Fibroblast of skin of scalp (primary cell): ENCODE measurements at places on chromosomes 16 and 17.
A peak's percentile ranks its signal among the peaks of the same experiment; 100 is the strongest.

DNA sequence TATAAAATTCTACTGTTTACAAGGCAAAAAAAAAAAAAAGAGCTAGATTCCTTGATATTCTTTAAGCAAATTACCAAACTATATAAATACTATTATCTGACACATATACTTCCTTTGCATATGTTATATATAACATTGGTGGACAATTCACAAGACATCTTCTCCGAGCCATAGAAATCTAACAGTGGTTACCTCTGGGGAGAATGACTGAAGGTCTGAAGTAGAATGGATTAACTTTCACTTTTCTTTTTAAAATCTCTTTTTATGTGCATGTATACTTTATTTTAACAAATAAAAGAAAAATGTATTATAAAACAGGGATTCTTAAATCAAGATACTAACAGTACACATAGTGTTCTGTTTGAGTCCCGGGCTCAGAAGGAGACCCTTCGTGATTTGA lies 131.0 kb downstream of the MRTFB start:
- no peak for DNase-seq

DNA sequence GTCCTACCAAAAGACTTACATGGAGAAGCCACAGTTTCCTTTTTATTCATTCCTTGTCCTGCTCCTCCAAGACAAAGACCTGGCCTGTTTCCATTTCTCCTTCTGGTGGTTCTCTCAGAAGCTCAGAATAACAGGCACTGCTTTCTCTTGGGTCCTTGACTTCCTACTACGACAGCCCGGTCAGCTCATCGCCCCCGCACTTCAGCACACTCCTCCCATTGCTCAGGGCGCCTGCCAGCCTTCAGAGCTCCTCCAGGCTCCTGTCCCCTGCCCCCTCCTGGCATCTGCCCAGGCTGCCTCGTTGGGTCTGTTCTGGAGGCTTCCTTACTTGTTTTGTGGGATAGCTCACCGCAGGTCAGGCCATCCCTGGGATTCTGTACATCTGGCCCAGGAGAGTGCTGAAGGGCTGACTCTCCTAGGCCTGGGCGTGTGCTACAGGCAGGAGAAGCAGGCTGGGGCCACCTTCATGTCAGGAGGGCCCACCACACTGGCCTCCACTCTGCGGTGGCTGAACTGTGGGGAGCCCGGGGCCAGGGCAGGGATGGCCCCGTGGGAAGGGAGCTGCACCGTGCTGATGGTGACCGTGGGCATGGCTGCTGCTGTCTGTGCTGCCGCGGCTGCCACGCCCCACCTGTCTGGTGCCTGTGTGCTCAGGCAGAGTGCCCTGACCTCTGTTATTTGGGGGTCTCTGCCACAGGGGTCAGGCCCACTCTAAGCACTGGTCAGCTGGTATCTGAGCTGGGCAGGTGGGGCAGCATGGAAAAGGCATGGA lies 17.7 kb downstream of the TCF25 start:
- DNase-seq: no peak

DNA sequence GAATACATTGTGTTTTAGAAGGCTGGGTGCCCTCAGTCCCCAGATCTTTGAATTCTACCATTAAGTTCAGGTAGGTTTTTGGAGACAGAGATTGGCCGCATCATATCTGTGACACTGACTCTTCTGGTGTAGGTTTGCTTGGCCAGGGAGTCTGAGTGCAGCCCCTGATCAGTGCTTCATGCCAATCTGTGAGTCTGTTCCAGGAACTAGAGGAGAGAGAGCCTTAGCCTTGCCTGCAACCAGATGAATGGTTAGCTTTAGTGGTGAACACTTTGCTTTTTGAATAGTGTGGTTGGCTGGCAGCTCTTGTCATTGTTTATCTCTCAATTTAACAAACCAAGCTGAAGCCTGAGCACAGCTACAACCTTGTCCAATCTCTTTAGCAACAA lies 87.8 kb downstream of the PLXDC1 start:
- DNase-seq: no peak

DNA sequence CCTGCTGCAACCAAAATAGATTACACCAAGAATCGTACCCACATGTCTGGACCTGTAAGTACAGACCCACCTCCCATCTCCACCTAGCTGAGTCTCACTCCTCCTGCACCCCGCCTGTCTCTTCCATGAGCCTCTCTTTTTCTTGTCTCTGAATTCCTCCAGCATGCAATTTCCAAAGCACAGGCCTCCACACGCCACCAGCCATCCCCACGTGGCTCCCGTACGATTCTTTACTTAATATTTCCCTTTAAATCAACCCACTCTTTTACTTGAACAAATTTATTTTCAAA lies 1.2 kb downstream of the RPH3AL start:
- DNase-seq: no peak

DNA sequence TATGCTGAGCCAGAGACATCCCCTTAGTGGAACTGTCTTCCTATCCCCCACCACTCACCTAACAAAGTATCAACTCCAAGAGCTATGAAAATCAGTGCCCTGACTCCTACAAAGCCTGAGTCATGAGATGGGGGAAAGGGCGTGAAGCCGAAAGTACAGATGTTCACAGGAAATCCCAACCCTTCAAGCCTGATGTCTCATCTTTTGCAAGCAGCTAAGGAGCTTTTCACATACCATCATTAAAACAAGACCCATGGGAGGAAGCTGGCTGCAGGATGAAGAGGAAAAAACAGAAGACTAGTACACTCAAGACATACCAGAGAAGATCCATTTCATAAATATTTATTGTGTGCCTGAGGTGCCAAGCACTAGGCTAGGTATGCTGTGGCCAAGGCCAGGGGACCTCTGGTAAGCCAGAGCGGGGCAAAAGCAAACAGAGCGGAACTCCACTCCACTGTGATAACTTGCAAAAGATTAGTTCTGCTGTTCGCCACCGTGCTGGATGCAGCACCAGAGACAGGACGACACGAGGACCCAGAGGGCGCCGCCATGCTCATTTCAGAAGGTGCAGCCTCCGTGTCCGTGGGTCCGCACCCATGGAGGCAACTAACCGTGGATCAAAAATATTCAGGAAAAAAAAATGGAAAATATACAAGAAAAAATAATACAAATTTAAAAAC lies 4.5 kb upstream of the MNT start:
- DNase-seq: peak; percentile 90

DNA sequence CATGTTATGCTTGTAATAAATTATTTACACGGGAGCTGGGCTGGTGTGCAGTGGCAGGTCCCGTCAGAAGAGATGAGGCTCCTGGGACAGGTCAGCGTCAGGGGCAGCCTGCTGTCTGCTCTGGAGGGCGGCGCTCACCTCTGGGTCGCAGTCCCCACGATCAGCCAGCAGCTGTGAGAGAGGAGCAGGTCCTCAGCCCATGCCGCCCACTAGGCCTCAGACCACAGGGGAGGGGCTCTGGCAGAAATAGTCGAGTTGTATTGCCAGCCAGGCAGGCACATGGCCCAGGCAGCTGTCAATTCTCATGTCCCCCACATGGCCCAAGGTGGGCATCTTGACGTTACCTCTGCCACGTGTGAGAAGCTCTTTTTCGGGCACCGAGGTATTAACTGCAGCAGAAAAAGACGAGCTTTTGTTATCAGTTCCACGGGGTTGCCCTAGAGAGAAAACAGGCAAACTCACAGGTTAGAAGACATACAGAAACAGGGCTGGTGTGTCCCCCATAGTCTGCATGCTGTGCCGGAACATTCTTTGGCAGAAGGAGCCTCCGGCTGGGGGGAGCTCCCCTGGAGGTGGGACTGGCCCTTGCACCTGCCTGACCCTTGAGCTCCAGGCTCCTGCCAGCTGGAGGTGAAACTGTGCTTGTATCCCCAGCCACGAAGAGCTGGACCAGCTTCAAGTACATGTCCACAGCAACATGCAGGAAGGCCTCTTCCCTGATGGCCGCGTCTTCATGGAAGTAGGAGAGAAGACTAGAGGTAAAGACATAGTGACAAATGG lies 17.4 kb downstream of the ZNF276 start:
- DNase-seq: no peak

- peak; percentile 78 for DNase-seq
Measured at GRCh38 chr16:67872631-67873434, at the start of gene EDC4. Gene EDC4, plus strand, starts transcription at chr16:67873052. Its CDS starts 210 bp downstream, at chr16:67873262.

DNA sequence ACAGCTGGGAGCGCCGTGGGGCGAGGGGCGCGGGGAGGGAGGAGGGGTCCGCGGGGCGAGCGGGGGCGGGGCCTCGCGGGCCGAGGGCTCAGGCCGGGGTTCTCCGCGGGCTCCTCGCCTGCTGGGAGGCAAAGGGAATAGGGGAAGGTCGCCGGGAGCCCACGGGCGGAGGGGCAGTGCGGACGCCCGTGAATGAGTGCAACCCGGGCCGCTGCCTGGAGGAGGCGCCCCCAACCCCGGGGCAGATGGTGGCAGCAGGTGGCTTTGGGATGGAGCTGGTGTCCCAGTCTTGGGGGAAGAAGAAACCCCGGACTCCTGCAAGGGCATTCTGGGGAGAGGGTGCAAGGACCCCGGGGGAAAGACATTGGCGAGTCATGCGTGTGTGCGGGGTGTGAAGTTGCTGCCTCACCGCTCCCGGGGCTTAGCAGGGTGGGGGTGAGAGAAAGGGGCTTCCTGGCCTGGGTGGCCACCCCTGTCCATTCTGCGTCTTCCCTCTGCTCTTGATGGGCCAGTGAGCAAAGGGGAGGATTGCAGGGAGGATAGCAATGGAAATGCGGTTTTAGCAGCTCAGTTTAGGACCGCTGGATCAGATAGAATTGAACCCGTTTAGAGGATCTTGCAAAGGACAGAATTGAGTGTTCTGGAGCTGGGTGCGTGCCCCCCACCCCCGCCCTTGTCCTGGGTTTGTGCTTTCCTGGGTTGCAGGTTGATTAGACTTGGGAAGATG lies 526 bp downstream of the KIAA0513 start:
- no peak for DNase-seq

- DNase-seq: peak; percentile 98
Measured at GRCh38 chr17:35245196-35245486, 2.3 kb downstream of the SLFN5 start.

GRCh38 chr17:49375544-49375943 lies 13.5 kb upstream of the ZNF652 start:
- DNase-seq: no peak

- DNase-seq: no peak
Measured at GRCh38 chr17:20797292-20797691, 217.8 kb downstream of the CDRT15L2 start.

GRCh38 chr17:37318931-37319594 lies 56.7 kb upstream of the C17orf78 start:
- peak; percentile 5 for DNase-seq

DNA sequence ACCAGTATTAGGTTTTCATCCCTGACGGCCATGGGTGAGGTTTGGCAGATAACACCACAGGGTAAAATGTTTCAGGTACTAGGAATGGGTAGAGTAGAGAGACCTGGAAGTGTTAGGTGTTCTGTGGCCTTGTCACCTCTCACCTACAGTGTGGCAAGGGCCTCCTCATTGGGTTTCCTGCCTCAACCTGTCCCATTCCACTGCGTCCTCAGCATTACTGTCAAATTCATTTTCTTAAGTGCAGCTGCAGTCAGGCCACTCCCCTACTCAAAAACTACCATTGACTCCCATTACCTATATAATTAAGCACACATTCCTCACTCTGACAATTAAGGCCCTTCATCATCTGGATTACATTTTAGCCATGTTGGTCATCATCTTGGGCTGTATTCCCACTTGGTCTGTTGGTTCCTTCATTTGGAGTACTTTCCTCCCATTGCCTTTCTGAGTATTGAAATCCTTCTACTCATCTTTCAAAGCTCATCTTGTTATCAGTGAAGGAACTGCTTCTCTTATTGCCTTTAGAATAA lies 64.5 kb downstream of the NUP88 start:
- no peak for DNase-seq

DNA sequence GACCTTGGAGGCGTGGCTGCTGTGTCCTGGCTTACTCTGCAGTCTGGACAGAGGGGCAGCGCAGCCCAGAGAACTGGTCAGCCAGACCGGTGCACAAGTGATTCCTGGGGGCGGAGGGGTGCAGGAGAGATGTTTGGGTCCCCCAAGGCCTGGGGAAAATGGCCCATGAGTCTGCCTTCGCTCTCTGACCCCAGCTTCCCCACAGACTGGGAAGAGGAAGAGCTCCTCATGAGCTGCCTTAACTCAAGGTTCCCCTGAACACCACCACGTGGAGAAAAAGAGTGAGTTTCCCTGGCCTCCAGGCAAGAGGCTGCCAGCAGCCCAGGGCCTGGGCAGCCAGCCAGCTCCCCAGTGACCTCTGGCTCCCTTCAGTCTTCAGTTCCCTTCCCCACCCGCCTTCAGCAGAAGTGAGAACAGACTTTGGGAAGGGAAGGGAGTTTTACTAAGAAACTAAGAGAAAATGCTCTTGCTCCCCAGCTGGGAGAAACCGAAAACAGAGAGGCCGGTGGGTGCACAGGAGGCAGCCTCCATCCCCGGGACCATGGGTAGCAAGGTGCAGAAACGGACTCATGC lies 2.0 kb upstream of the C17orf99 start:
- DNase-seq: peak; percentile 61

GRCh38 chr17:55518510-55518909 lies 7.3 kb upstream of the SMIM36 start:
- no peak for DNase-seq

DNA sequence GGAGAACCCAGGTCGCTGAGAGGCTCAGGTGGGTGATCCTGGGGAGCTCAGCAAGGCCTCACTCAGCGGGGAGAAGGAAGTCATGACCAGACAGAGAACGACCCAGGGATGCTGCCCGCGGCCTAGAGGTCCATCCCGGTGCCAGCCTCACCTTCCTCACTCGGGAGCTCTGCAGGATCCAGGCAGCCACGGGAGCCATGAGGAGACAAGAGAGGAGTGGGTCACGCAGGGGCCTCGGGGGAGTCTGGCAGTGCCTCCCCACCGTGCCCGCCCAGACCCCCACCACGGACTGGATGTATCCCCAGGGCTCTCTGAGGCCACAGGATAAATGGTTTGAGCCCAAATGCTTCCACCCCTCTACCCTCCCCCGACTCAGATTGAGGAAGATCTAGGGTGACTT lies 10.7 kb downstream of the ATP2A3 start:
- no peak for DNase-seq

DNA sequence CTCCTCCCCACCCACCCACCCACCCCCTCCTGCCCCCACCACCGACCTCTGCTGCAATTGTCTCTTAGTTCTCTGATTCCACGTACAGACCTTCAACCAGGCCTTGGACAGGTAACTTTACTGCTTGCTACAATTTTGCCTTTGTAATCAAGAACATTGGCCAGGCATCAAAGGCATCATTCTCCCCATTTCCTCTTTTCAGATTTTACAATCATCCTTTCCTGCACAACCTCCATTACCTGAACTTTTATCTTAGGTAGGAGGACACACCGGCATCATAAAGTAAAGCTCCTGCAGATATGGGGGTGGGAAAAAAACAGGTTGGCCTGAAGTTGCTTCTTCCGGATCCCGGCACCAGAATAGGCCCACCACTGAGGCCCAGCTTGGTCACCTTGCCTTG lies 25.7 kb upstream of the SUPT4H1 start:
- DNase-seq: no peak
